NCI-H510A treated with DMSO at 0.1 percent for 48 hours (cell line): ENCODE measurements at places on chromosomes 12 and 14.

GRCh38 chr14:26594148-26594547 lies 3.7 kb downstream of the NOVA1 start:
- DNase-seq = no peak

- DNase-seq = no peak
Observed at GRCh38 chr12:86286119-86286518, 29.9 kb upstream of the MGAT4C start.

DNA sequence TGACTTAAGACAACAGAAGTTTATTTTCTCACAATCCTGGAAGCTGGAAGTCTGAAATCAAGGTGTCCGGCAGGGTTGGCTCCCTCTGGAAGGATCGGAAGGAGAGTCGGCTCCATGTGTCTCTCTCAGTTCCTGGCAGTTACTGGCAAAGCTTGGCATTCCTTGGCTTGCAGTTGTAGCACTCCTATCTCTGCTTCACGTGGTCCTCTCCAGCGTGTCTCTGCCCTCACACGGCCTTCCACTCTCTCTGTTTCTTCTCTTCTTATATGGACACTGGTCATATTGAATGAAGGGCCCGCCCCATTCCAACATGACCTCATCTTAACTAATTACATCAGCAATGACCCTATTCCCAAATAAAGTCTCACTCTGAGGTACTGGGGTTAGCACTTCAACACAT lies 60.1 kb upstream of the TUNAR start:
- DNase-seq = no peak

DNA sequence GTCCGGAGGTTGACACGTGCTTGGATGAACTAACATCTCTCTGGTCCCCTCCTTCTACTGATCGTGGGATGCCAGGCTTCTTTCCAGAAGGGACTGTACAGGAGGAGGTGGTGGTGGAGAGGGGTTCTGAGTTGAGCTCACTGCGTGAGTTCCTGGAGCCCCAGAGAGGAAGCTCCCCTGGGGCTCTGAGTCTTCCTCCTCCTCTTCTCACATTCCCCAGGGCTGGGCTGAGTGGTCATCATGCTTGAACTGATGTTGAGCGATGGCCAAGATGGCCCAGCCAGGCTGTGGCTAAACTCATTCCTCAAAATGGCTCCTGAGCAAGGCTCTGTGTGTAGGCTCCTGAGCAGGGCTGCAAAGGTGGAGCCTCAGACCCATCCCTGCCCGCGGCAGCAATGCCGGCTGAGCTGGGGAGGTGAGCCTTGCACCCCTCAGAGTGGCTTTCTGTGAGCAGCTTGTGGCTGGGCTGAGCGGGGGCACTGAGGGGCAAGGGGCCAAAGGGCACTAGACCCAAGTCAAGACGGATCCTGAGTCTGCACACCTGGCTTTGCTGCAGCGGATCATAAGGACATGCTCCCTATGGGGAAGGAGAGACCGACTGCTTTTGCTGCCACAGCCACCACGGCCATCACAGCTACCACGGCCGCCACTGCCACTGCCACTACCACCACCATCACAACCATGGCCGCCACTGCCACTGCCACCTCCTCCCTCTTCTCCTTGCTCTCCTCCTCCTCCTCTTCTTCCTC lies 35.4 kb downstream of the MEG3 start:
- DNase-seq = no peak

- no peak for DNase-seq
Observed at GRCh38 chr14:61470261-61470960, 149.0 kb downstream of the PRKCH start.

DNA sequence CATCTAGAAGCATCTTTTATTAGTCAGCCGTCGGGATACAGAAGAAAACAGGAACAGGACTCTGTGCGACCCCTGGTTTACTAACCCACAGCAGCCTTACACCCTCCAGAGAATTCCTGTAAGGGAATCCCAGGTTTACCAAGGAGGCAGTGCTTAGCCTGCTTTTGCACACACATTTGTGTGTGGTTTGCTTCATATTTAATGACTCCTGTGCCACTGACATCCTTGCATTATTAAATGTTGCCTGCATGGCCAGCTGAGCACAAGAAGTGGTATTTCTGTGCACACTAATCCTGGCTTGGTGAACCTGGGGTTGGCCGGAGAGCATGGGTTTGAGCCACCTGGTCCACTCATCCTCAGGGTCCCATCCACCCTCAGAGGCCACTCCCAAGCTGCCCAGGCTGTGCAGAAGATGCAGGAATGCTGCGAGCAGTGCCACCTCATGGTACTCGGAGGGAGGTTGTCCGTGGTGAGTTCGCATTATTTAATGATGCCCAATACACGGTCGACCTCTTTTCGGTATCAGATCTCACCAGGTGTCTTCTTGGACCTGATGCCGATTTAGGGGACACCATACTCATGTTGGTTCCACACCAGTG lies 152.4 kb upstream of the RTL1 start:
- DNase-seq = no peak

DNA sequence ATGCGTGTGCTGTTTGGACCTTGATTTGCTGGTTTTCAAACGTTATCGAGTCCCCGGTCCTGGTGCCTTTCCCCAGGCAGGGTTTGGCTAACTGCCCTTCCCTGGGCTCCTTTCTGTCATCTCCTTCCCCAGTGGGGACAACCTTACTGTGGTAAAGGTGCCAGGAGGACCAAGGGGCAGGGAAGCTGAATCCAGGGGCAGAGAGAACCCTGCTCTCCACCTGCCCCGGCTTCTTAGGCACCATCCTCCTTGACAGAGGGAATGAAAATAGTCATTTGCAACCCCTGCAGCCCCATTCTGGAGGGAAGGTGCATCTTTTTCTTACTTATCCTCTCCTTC lies 5.0 kb downstream of the CEBPE start:
- DNase-seq = no peak

GRCh38 chr14:22407033-22407432 lies 182.0 kb downstream of the DAD1 start:
- DNase-seq = no peak

DNA sequence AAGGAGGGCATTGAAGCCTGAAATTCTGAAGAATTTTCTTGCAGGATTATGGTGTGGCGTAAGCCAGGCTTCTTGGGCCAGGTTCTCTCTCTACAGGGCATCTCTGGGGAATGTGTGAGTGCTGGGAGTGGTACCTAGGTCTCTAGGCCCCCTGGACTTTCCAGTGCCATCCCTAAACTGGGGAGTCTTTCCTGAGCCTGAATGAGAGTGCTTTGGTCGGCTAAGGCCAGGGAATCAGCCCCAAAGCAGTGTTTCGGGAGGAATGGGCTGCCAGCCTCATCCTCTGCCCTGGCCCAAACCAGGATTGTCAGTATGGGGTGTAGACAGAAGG lies 93.9 kb downstream of the CALM1 start:
- DNase-seq = no peak

DNA sequence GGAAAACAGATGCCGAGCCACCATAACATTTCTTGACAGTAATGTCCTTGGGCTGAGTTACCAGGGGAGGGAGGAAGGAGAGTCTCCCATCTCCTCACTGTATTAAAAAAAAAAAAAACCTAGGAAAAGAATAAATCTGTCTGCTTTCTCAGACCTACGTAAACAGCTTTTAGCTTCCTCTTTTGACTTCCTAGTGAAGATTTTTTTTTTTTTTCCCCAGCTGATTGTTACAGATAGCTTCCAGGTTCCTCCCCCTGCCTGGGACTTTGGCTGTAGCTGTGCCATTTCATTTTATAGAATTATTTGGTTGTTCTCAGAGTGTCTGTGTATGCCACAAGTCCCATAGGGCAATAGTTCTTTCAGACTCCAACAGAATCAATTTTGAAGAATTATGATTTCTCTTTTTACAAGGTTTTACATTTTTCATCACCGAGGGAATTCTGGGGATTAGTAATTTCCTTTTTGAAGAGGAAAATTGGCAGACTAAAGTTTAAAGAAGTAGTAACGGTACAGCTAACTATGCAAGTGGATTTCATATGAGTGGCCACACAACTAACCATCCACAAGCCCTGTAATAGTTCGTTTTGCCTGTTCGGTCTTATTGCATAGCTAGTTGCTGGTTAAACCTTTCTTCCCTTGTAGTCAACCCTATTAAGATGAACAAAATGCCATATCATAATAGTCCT lies 23.1 kb upstream of the GNS start:
- no peak for DNase-seq

- DNase-seq = no peak
Observed at GRCh38 chr12:96497855-96498254, 8.5 kb downstream of the CFAP54 start.

- DNase-seq = no peak
Observed at GRCh38 chr14:61438497-61438859, 117.1 kb downstream of the PRKCH start.

DNA sequence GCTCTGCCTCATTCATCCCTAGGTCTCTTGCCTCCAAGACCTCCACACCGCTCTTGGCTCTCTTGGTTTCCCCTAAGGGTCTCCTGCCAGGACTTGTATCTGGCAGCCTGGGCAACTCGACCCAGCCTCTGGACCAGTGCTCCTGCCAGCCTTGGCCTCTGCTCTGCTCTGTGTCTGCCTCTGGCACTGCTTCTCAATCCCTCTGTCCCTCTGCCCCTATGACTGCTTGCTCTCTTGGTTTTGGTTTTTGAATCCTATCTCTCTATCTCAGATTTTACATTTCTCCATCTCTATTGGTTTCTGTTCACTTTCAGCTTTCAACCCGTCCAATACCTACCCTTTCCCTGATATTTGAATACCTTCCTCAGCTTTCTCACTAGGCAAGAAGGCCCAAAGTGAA lies 6.3 kb downstream of the ITGA5 start:
- DNase-seq = no peak

GRCh38 chr12:69872804-69873203 lies 47.8 kb downstream of the MYRFL start:
- no peak for DNase-seq

DNA sequence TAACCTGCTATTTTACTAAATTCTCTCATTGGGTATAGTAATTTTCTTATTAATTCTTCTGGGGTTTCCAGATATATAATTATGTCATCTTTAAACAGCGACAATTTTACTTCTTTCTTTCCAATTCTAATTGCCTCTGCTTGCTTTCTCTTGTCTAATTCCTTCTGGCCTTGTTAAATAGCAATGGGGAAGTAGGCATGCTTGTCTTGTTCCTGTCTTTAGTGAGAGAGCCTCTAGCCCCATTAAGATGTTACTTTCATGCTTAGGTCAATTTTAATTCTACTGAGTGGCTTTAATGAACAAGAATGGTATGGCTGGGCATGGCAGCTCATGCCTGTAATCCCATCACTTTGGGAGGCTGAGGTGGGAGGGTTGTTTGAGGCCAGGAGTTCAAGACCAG lies 31.7 kb downstream of the LRTM2 start:
- DNase-seq = no peak

DNA sequence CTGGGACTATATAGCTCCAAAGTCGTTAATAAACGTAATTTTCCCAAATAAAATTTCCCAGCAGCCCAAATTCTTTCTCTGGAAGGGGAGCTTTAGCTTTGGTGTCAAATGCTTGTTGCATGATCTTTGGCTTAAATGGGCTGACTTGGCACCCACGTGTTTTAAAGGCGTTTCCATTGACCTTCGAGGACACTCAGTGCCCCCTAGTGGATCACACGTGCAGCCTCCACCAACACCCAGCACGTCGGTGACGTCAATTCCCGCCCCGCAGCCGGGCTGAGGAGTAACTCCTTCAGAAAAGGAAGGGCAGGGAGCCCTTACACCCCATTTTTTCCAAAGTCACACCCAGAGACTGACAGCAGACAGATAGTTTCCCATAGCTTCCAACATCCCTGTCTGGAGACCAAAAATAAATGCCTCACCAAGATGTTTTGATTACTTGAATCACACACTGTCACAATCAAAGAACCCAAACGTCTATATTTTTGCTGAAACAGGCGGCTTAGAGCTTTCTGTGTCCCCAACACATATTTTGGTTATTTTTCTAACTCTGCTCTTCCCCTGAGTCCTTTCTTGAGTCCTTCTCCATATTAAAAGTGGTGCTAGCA lies 707.9 kb downstream of the AACS start:
- no peak for DNase-seq

DNA sequence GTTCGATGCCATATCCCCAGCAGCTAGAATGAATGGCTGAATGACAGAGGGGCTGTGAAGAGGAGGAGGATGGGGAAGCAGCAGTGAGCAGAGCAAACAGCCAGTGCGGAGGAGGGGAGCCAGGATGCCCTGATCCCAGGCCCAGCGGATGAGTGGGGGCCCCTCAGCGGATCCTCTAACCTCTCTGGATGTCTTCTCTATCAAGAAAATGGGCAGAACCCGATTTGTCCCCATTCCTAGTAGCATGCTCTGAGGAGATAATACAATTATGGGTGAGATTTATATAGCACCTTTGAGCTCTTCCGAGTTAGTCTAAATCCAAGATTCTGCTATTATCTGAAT lies 30.0 kb upstream of the RPLP0 start:
- no peak for DNase-seq

- DNase-seq = no peak
Observed at GRCh38 chr12:70639535-70639934, 2.3 kb upstream of the PTPRB start.

DNA sequence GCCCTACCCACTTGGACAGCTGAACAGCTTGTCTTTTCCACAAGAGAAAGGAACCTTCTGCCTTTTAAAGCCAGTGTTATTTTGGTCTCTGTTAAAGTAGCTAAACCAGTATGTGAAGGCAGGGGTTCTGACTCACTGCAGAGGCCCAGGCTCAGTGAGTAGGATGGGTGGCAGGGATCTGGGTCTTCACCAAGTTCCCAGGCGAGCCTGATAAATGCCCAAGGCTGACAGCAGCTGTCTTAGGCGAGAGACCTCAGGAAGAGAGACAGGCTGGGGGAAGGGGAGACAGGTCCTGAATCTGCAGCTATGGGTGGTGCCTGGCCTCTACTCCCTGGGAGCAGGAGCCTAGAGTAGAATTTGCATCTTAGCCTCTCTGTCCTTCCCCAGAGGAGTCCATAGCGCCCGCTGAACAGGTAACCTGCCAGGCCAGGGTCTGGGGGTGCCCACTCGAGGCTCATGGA lies 18.1 kb upstream of the KIF26A start:
- no peak for DNase-seq

DNA sequence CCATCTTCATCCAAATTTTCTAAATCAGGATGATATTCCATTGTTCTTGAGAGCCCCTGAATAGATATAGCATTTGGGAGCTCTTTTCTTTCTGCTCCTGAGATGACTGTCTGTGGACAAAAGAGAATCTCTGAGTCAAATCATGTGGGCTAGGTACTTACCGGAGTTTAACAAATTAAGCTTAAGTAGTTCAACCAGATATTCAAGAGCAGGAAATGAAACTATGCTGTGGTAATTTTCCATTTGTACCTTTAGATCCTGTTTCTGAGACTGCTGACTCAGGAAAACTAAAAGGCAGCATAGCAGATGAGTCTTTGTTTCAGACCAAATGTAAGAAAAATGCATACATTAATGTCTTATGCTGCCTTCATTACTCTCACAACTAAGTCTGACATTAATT lies at the start of gene CLEC7A:
Gene CLEC7A, minus strand, starts transcription at position 158 of the 400 bp plus-strand sequence. Its CDS starts 117 bp downstream, at position 41.
- peak; percentile 25 for DNase-seq

- no peak for DNase-seq
Observed at GRCh38 chr14:53526200-53526599, 373.1 kb upstream of the DDHD1 start.

GRCh38 chr14:100554082-100554677 lies 33.0 kb downstream of the BEGAIN start:
- DNase-seq = peak; percentile 50

DNA sequence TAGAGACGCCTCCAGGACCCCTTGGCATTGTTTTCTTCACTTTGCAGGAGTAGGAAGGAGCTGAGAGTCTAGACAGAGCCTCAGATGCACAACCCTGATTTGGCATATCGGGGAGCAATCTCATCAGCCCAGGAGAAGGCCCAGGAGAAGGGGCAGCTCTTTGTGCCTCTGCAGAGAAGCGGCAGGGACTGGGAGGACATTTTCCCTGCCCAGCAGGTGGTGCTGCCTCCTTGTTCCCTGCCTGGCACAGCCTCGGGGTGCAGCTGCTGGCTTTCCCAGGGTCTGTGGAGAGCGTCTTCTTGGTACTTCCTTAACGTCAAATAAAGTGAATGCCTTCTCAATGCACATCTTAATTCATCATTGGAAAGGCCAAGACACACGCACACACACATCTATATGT lies 419.5 kb downstream of the TMEM121 start:
- no peak for DNase-seq
